ENCODE measurements at places on chromosomes 4 and X. TPM values are rescaled to one million over a fixed set of nuclear protein-coding genes. Genes with fewer than 3 reads are reported as not detected.

STPG2 gene
- total RNA-seq: not detected

MAGEC3 gene
- not detected for total RNA-seq

BBS12 gene
- 1.5 TPM for total RNA-seq

FAM47B gene
- not detected for total RNA-seq

SNX12 gene
- total RNA-seq: 117 TPM

ANK2 gene
- total RNA-seq: 5.5 TPM

TRAPPC2 gene
- total RNA-seq: 11.4 TPM

CXorf65 gene
- not detected for total RNA-seq

DNA sequence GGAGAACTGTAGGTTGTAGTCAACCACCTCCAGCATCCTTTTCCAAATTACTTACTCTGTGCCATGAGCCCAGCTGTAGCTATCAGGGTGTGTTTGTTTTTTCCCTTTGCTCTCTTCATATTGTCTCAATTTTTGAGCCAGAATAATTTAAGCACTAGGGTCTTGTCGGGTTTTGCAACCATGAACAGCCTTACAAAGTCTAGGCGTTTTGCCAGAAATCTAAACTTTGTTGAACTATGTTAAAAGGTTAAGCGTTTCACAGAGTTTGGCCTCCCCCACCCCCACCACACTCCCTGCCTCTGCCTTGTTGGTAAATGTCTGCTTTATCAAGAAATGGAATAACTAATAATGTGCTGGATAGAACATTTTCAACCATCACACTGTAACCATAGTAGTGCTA, 190.6 kb upstream of the TTC29 start:
- no peak for DNase-seq

DNA sequence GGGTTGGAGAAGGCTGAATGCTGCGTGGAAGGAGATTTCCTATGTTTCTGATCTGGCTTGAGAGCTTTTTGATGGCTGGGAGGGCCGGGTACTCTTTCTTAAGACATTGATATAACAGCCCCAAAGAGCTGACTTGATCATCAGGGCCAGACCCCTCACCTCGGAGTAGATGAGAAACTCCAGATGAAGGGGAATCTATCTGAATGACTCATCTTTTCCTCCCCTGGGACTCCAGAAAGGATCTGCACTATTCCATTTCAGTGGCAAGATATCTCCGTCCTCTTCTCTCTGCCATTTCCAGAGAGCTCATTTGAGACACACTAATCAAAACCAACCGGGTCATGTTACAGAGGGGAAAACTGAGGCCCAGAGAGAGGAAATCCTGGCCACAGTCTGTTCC, 92.9 kb upstream of the MSX1 start:
- DNase-seq: no peak

GRCh38 chrX:698206-698605, 67.6 kb downstream of the SHOX start:
- DNase-seq: no peak

DNA sequence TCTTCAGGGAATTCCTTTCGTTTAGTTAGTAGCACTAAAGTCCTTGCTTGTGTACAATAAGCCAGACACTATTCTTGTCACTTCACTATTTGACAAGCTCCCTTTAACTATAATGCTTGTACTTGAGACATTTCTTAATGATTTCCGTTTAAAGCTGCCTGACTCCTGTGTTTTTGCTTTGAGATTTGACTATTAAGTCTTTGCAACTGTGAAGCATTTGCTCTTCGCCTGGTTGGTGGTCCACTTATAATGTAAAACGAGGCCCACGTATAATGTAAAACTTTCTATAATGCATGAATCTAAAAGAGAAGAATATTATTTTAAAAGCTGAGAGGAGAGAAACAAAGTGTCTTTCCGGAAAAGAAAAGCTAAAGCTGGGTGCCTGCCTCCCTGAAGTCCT, 204.1 kb upstream of the FAM47C start:
- no peak for DNase-seq

GRCh38 chrX:18725310-18725943, 18.0 kb downstream of the PPEF1 start:
- no peak for DNase-seq

GRCh38 chrX:10288373-10288975, 131.7 kb downstream of the CLCN4 start:
- DNase-seq: no peak

DNA sequence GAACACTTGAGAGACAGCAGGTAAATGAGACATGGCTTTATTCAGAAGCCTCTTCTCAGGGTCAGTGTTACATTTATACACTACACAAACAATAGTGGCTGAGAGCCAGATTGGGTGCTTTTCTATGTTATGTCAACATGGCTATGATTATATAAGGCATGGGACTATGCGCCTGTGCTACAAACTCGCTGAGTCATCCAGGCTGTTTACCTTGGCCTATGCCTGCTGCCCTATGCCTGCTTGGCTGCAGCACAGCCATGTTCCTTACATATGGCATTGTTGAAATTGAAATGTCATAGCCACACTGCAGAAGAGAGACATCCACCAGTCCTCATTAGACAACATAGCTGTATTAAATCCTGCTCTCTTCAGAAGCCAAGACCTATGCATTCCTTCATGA, 236.3 kb upstream of the NWD2 start:
- DNase-seq: peak; percentile 76

DNA sequence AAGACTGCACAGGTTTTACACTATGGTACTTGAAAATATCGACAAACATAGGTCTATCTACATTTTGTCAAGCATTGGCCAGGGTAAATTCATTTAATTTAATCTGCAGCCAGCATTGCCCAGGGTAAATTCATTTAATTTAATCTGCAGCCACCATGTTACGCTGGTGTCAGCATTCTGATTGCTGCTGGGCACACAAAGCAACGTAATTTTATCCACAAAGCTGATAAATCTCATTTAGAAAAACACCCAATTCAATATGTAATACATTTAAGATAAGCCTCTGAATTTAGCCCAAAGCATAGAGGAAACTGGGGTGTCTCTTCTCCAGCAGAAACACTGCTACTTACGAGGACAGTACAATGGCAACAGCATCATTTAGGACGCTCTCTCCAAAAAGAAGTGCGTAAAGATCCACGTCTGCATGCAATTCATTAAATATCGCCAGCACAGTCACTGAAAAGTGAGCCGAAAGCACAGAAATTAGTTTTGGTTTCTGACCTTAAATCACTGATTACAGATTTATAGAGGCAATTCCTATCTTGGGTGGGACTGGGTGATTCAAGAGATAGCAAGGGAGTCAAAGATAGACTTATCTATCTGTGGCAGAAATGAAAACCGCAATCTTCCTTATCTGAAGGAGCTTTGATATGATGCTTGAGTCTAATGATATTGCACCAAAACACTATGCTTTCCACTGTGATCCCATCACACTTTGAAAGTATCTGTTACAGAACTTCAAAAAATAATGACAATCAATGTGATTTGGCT, 88.8 kb downstream of the CHST7 start:
- DNase-seq: no peak

DNA sequence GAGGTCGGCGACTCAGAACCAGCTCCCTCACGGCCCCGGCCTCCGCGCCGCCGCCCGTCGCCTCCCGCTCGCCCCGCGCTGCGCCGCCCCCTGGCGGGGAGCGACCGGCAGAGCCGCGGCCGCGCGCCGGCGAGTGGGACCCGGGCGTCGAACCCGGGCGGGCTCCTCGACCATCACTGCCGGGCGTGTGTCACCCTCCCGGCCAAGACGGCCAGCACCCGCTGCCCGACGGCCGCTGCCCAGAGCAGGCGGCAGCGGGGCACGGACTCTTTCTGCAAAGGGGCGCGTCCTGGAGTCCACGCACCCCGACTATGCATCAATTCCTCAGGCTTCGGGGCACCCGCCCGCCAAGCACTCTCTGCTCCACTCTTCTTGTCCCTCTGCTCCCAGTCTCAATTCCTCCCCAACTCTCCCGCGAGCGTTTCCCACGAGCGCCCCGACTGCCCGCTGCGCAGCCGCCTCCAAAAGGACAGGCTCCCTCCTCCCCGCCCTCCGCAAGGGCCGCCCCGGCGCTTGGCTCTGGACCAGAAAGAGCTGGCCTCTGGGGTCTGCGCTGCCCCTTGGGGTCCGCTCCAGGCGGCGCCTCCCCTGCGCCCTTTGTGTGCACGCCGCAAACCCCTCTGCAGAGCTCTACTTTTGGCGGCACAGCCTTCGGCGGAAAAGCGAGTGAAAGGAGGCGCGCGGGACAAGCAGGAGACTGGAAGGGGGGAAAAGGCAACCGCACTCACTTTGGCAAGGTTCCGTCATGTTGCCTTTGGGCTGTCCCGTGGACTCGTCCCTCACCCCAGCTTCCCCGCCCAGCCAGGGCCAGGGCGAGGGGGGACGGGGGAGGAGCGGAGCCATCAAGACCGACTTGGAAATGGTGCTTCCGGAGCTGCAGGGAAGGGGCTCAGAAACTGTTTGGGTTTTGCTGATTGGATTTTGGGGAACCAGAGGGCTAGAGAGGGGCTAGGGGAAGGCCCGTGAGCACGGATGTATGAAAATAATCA, 1.0 kb downstream of the PDE5A start:
- DNase-seq: no peak

GRCh38 chr4:87838205-87838604, 5.4 kb downstream of the MEPE start:
- DNase-seq: no peak

- DNase-seq: no peak
These were observed 38.3 kb upstream of the KLHL8 start for GRCh38 chr4:87258677-87259076.

DNA sequence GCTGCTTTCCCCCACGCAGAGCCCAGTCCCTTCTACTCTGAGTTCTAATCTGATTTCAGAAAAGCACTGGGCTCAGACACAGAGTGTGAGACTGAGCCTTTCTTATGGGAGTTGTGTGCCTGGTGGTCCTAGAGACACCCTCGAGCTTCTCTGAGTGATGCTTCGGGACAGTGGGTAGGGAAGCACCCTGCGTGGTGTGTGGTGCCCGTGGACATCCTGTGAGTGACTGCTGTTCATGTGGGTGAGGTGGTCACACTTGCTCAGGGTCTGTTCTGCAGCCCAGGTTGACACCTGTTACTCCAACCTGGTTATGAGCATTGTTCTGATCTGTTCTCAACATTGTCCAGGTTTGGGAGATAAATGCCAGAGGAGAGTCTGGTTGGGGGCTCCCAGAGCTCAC, 6.1 kb downstream of the GPR78 start:
- no peak for DNase-seq

DNA sequence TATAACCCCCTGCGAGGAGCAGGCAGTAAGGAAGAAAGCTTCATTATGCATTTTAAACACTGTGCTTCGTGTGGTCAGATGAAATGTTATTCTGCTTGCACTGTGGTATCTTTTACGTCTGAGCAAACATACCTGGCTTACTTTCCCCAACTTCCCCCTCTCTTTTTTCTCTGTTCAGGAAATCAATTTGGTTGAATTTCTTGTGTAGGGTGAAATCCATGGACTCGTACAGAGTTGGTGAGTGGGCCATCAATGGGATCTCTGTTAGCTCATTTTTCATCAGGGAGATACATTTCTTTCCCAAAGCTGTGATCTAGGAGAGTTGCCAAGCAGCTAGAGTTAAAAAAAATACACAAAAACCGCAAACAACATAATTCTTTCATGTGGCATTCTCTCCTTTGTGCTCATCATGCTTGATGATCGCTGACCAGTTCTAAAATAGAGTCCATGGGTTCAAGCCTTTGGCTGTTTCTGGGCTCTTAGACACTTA, 98.5 kb downstream of the FRAS1 start:
- DNase-seq: no peak

DNA sequence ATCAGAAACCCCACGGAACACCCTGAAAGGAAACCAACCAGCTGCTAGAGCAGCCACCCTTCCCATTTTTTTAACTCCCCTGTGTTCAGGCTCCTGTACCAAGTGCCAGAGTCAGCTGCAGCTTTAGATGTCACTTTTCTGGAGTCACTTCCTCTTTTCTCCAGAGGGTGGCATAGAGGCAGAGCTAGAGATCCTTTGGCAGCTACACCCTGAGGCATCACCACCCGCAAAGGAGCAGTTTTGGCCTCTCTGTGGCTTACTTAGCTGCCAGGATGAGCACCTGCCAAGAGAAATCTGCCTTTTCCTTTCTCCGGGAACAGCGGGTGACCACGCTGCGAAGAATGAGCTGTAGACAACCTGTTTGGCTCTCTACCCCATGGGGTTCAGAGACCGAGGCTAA, 58.0 kb upstream of the CHRDL1 start:
- DNase-seq: no peak

- no peak for DNase-seq
These were observed 225.7 kb downstream of the GRID2 start for GRCh38 chr4:92529510-92529909.

DNA sequence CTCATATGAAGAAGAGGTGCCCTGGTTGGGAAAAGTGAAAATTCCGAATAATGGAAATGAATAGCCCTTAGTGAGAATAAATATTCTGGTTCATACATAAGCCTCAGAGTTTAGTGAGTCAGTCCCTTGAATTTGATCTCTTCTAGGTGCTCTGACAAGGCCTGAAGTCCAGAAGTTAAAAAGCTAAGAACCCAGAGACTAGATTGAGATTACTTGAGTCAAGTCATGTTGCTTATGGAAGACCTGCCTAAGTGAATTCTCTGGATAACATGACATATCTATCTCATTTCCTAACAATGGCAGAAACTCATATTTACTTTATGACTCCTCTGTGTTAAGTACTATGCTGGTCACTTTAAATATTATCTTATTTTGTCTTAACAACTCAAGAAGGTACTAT, 10.5 kb upstream of the PRSS48 start:
- no peak for DNase-seq

DNA sequence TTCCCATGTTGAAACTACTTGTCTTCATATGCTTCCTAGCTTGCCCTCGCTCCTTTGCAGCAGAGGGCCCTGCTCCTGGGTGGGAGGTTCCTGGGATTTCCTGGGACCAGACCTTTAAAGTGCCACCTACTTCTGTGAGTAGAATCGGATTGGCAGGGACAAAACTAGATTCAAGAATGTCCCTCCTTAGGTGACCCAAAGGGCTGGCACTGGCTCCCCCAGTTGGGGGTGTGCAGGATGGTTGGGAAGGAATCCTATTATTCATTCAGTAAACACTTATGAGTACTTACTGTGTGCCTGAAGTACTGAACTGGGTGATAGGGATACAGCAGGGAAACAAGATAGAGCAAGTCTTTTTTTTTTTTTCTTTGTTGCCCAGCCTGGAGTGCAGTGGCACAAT, 2.6 kb upstream of the KANTR start:
- no peak for DNase-seq

DNA sequence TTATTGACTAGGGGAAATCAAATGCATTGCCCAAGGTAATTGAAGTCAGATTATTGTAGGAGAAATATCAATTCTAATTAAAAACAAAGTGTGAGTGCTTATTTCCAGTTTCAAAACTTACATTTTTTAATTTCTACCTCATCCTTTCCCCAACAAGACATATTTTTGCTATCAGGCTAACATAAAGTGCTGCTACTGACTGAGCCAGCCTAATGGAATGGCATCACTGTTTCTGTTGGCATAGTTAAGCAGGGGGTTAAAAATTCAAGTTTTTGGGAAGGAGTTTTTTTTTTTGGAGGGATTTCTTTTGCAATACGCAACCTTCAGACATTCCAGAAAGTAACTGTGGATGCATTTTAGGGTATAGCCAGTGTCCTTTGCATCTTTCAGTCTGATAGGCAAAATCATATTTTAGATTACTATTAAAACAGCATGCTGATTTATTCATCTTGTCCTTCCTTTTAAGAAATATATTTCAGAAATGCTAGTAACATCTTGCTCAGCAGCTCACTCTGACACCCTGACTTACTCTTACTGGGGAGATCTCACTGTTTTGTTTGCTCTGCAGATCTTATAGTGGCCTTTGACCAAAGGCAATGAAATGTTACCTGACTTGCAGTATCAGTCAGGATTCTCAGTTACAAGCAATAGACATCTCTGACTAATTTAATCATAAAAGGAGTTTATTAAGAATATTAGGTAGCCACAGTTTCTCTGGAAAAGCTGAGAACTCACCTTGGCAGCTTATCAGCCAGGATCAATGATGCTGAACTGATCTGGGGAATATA, 24.4 kb downstream of the GAB1 start:
- no peak for DNase-seq

Measured in Panc1 (cell line).